Stimulated activated CD4-positive, alpha-beta T cell treated with anti-CD3 and anti-CD28 coated beads, Interleukin-4, amount 100 ng/mL, for 24 hours (primary cell): ENCODE measurements at places on chromosomes 11 and 22.
A peak's percentile ranks its signal among the peaks of the same experiment; 100 is the strongest.

DNA sequence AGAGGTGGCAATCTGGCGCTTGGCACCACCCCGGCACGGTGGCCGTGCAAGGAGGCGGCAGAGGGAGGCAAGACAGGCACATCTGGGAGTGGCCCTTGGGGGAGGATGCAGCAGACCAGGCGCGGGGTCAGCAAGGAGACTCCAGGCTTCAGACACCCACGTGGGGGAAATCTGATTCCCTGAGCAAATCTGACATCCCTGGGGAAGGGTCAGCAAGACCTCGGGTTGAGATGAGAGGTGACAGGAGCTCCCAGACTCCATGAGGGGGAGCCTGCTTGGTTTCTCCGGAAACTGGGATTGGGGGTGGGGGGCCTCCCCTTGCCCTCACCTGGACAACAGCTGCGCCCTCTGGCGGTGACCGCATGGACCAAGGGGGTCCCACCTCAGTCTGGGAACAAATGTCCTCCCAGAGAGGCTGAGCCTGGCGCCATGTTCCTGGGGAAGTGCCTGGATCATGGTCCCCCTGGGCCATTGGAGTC lies 4.0 kb upstream of the RCOR2 start:
- peak; percentile 27 for DNase-seq

DNA sequence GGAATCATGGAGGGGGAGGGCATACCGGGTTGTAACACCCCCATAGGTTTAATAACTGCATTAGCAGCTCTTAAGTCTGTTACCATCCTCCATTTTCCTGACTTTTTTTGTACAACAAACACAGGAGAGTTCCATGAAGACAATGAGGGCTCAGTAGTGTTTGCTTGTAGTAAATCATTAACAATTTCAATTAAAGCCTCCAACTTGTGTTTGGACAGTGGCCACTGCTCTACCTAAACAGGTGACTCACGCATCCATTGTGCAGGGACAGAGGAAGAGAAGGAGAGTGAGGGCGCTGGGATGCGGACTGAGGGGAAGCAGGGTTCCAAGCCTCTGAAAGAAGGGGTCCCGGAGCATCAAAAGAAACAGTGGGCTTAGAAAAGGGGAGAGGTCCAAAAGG lies 21.3 kb upstream of the MTNR1B start:
- DNase-seq: no peak

DNA sequence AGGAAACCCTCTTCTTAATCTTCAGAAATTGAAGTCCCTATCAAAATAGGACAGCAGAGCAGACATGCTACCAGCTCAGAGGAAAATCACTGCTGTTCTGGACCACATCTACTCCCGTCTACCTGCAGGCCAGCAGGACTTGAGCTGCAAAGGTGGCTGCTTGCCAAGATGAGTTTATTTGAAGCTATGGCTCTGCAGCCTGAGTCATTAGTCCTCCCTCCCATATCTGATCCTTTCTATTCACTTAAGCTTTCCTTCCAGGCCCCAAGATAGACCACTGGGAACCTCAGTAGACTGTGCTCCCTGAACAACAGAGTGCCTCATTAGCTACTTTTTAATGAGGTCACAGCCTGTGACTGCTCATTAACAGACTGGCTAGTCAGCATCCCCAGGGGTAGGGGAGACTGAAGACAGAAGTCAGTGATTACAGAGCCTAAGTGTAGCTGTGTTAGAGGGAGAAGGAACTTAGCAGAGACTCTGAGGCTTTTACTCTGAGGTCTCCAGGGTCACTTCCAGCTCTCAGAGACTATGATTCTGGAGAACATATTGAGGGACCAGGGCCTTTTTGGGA lies 6.8 kb upstream of the OR10A2 start:
- no peak for DNase-seq

GRCh38 chr22:19066531-19067271 lies 55.5 kb downstream of the DGCR2 start:
- no peak for DNase-seq

GRCh38 chr22:50315289-50316113 lies 8.1 kb upstream of the PLXNB2 start:
- no peak for DNase-seq

- DNase-seq: no peak
Observed at GRCh38 chr11:75184757-75185425, 34.0 kb downstream of the SLCO2B1 start.

- DNase-seq: no peak
Observed at GRCh38 chr11:96524475-96524874, 134.7 kb downstream of the JRKL start.

DNA sequence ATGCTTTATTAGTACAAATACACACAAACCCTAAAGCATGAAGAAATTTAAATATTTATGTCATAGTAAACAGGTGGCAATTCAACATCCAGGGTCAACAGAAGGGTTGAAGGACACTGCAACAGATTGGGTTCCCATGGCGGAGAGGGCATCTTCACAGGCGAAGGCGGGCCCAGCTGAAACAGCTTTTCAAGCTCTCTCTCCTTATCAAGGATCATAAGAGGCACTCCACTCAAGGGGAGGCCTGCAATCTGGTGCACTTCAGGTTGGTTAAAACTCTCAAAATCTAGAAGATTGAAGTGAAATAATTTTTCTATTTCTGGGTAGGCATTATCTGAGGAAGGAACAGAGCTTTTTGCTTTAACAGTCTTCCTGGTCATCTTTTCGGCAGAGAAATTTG lies 16.8 kb upstream of the SLC22A8 start:
- DNase-seq: no peak

- DNase-seq: no peak
Observed at GRCh38 chr11:111306321-111306720, 8.0 kb downstream of the POU2AF3 start.

- no peak for DNase-seq
Observed at GRCh38 chr11:96272529-96273222, 70.3 kb downstream of the MAML2 start.

DNA sequence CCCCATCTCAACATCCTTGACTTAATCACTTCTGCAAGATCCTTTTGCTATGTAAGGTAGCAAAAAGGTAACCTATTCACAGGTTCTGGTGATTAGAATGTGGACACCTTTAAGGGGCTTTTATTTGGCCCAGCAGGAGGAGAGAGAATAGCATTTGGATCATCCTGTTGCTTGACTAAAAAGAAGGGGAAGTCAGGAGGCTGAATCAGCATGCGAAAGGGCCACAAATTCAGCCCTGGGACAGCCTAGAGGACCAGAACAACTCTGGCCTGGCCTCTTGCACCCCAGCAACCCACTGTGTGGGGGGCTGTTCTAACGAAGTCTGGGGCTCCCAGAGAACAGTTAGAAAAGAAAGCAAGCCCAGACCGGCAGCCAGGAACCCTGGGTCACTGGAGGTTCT lies 3.2 kb upstream of the HMOX1 start:
- DNase-seq: no peak

- DNase-seq: no peak
Observed at GRCh38 chr22:46528121-46528610, 9.3 kb downstream of the CELSR1 start.

- no peak for DNase-seq
Observed at GRCh38 chr11:33333816-33334215, 76.6 kb downstream of the HIPK3 start.

GRCh38 chr11:131185915-131186314 lies 184.5 kb upstream of the NTM start:
- no peak for DNase-seq

DNA sequence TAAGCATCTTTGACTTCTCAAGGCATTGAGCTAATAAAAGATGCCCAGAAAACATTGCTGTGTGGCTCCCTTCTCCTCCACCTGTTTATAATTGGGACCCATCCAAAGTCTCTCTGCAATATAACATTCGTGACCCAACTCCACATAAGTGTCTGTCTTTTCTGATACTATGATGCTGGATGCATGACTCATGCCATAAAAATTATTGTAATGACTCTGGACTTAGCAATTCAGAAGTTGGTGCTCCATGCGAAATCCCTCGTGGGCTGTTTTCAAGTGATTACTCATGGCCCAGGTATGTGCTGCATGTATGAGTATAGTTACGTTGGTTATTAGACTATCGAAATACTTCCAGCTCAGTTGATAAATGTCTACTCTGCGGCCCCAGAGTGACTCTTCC lies 11.7 kb downstream of the FJX1 start:
- DNase-seq: no peak

DNA sequence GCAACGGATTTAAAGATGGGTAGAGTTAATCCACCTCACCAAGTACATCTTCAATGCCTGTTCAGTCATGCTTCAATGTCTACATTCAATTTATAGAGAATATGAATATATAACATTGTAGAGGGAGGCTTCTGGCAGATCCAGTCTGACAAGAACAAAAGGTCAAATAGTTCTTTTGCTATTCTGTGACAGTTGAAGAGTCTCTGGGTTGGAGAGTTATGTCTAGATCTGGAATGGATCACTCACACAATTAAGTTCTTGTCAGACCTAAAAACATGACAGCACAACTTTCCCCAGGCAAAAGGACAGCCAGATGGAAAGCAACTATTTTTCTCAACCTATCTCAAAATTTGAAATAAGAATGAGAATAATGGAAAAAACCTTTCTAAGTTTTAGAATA lies 15.3 kb upstream of the GAB2 start:
- no peak for DNase-seq

DNA sequence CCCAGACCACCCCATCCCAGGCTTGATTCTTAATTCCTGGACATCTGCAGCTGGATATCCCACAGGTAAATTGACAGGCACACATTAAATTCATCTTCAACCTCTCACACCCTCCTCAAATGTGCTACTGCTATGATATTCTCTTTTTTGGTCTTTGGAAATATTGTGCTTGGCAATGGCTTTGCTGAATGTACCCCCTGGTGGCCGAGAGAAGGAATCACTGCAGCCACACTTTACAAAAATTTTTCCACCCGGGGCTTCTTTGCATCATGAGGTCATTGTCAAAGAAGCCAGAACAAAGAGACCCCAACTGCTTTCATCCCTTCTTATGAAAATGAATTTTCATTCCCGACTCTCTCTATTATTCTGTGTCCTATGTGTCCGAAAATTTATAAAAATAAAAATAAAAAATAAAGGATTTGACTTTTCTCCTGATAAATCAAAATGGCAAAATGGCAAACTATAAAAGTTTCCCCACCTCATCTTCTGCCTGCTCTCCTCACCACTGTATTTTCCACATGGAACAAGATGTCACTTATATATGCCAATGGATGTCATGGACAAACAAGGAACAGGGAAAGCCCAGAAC lies 15.0 kb upstream of the CYB5R2 start:
- no peak for DNase-seq

- DNase-seq: no peak
Observed at GRCh38 chr11:23932485-23932898, 564.4 kb upstream of the LUZP2 start.

GRCh38 chr11:19951558-19952115 lies 208.6 kb downstream of the DBX1 start:
- DNase-seq: no peak

DNA sequence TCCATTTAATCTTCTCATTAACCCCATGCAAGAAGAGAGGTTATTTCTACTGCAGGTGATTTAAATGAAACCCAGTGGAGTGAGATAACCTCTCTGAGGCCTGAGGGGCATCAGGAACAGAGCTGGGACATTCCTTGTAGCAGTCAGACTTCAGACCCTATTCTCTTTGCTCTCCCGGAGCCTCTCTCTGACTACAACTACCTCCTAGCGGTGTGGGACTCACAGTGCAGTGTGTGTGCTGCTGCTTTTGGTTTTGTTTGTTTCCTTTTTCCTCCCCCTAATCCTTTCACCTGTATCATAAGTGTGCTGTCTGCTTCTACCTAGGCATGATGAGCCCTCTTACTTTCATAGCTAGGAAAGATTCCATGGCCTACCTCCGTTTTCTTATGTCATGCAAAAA lies 769.6 kb downstream of the NTM start:
- DNase-seq: no peak

GRCh38 chr22:43279867-43280522 lies 63.2 kb downstream of the SCUBE1 start:
- no peak for DNase-seq

GRCh38 chr11:9525116-9525515 lies 48.4 kb upstream of the WEE1 start:
- no peak for DNase-seq

GRCh38 chr11:44338698-44339529 lies 29.0 kb upstream of the ALX4 start:
- no peak for DNase-seq

- DNase-seq: no peak
Observed at GRCh38 chr11:4184163-4184916, 89.7 kb downstream of the RRM1 start.

DNA sequence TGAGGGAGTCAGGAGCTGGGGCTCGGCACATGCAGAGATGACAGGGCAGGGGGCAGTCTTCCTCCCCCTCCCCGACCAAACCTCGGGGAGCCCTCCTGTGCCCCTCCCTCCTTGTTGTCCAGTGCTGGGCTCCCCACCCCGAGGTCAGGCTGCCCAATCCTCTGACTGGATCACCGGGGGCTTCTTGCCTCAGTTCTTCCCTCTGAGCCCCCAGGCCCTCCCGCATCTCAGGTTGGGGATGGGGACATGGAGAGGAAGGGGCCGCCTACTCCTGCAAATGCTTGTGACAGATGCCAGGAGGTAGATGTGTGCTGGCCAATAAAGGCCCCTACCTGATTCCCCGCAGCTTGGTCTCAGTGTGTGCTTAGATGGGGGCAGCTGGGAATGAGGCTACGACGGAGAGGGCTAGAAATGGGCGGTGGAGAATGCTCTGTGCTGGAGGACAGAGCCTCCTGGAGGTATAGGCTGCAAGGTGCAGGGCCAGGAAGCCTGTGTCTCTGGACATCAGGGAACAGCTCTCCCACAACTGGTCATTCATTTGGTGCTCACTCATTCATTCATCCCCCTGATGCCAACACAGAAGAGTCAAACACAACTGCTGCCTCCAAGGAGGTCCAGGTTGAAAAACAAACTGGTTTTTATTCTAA lies 8.4 kb downstream of the RHBDD3 start:
- no peak for DNase-seq

GRCh38 chr22:35591714-35592417 lies 25.3 kb downstream of the MB start:
- no peak for DNase-seq

DNA sequence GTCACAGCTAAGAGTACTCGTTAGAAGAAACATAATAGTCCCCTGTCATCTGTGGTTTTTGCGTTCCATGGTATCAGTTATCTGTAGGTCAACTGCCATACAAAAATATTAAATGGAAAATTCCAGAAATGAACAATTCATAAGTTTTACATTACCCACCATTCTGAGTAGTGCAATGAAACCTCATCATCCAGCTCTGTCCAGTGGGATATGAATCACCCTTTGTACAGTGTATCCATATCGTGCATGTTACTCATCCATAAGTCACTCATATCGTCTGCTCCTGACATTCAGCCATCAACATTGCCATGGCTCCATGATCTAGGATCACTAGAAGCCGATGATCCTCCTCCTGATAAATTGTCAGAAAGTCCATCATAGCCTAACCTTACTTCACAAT lies 174.9 kb upstream of the C11orf87 start:
- DNase-seq: no peak

DNA sequence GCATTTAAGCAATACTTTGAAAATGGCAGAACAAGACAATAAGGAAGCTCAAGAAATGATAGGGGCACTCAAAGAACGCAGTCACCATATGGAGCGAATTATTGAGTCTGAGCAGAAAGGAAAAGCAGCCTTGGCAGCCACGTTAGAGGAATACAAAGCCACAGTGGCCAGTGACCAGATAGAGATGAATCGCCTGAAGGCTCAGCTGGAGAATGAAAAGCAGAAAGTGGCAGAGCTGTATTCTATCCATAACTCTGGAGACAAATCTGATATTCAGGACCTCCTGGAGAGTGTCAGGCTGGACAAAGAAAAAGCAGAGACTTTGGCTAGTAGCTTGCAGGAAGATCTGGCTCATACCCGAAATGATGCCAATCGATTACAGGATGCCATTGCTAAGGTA lies 51.9 kb downstream of the SPECC1L start:
- DNase-seq: no peak
